Neural progenitor cell (in vitro differentiated cells): ENCODE measurements at places on chromosomes 2 and 18. TPM values are rescaled to one million over a fixed set of nuclear protein-coding genes. Genes with fewer than 3 reads are reported as not detected.

DNA sequence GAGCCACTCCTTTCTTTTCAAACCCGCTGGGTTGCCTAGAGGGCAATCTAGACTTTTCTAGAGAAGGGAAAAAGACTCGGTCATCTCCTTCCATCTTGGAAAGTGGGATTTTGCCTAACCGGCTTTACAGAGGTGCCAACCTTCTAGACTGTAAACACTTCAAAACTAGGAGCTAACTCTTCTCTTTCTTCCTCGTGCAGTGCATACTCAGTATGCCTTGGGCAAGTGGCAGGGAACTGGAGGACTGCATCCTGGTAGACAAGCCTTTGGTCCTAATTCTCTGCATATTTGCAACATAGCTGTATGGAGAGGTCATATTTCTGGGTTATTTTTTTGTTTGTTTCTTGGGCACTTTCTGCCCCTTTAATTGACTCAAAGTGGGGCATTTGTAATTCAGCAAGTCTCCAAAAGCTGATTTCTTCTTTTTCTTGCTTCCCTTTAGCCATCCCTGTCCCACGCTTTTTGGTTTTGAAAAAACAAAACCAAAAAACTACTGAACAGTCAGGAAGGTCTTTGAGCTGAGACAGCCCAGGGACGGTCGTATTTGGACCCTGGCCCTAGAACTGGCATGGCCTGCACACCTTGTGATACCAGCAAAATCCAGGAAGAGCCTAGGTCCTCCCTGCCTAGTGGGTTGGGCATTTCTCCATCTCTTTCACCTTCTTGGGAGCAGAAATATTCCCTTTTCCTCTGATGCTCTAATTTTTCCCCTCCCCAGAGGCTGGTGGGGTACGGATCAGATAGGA, 5.8 kb upstream of the GATA6 start:
- no peak for DNase-seq

DNA sequence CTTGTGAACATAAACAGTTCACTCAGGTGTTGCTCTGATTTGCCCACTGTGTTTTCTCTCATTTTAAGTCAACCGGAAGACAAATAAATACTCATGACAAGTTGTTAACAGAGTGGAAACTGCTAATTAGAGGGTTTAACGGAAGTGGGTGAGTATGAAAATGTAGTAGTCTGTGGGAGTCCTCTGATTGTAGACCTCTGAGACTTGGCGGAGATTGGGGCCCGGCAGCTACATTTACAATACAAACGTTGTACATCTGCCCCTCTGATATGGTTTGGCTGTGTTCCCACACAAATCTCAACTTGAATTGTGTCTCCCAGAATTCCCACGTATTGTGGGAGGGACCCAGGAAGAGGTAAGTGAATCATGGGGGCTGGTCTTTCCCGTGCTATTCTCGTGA, 107.3 kb upstream of the FAM98A start:
- no peak for DNase-seq

ACMSD gene
- total RNA-seq, result not detected in 2 replicates

DNA sequence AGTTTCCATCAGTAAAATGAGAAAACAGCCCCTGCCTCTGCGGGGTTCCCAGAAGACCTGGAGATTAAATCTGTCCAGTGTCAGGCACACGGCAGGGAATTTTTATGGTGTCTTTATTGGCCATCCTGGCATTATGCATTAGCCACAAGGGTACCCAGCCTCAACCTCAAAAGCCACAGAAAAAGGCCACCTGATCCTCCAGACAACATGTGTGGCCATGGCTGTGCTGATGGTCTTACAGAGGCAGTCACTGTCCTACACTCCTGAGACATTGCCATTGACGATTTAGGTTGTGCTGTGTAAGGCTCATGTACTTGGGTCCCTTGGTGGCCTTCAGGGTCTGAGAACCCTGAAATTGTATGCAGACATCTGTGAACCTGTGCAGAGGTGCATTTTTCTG, 115.6 kb downstream of the SMAD7 start:
- DNase-seq, result no peak

DNA sequence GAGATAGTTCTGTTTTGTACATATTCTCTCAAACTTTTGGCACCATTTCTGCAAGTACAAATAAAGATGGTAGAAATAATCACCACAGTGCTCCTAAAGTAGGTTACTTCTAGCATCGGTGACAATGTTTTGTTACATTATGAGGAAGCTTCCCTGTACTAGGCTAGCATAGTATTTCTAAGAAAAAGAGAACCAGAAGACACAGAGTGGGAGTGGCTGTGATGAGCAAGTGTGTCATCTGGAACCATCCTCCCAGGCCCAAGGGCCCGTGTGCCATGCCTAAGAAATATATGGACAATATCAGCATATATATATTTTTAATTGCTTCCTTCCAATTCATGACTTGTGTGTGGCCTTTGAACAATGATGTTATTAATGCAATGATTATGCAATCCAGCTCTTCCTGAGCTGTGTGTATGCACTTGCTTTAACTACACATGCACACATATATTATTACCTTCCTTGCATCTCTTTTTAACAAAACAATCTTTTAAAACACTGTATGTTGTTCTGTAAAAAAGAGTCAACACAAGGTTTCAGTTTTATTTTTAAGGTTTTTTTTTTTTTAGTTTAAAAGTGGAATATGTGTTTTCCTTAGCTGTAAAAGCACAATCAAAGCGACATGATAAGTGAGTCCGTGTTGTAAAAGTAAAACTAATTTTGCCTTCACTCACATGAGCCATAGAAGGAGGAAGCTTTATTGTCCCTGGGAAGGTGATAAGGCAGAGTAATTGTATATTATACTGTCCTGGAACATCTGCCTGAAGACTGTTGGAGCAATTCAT, 303.9 kb downstream of the ZNF407 start:
- DNase-seq, result no peak

DNA sequence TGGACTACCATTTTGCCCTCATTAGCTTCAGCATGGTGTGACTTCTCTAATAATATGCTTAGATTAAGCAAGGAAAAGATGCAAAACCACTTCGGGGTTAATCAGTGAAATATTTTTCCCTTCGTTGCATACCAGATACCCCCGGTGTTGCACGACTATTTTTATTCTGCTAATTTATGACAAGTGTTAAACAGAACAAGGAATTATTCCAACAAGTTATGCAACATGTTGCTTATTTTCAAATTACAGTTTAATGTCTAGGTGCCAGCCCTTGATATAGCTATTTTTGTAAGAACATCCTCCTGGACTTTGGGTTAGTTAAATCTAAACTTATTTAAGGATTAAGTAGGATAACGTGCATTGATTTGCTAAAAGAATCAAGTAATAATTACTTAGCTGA, 16.3 kb downstream of the TYMS start:
- DNase-seq, result no peak

DNA sequence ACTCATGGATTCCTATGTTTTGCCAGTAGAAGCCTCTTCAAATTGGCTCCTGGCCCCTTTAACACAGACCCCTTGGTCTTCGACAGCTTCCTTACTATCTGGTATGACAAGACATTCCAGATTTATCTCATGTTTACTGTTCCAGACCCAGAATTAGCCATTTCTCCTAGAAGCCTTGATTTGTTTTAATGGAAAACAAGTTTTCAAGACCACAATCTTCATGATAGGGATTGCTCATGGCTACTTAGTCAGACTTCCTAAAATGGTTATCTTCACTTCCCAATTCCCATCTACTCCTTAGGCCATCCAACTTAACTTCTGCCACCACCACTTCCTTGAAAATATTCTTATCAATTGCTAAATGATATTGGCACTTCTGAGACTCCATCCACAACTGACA, 63.2 kb downstream of the TTC32 start:
- DNase-seq, result no peak

GRCh38 chr2:98895901-98896300, 40.1 kb downstream of the CRACDL start:
- no peak for DNase-seq

CPS1 gene
- 73.2 and 86.8 TPM in 2 replicates for total RNA-seq

RAPH1 gene
- 9.3 and 11.2 TPM in 2 replicates for total RNA-seq

DNA sequence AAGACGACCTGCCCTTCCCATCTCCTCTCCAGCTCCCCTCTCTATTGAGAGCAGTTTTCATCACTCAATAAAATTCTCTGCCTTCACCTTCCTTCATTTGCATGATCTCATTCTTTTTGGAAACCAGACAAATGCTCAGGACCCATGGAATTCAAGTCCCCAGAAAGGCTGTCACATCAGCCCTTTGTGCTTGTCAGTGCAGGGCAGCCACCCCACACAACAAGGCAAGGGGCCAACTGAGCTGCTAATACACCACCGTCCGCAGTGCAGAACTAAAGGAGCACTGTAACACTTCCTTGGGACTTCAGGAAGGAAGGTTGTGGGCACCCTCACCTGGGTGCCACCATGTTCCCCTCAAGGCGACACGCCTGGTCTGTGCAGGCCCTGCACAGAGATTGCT, 26.2 kb downstream of the MCEE start:
- DNase-seq, result no peak

BCL2 gene
- total RNA-seq, result 4.2 and 4.9 TPM in 2 replicates
